ENCODE measurements at places on chromosomes 4 and X. TPM values are rescaled to one million over a fixed set of nuclear protein-coding genes. Genes with fewer than 3 reads are reported as not detected.

DSPP gene
- total RNA-seq = 0.21 TPM

DNA sequence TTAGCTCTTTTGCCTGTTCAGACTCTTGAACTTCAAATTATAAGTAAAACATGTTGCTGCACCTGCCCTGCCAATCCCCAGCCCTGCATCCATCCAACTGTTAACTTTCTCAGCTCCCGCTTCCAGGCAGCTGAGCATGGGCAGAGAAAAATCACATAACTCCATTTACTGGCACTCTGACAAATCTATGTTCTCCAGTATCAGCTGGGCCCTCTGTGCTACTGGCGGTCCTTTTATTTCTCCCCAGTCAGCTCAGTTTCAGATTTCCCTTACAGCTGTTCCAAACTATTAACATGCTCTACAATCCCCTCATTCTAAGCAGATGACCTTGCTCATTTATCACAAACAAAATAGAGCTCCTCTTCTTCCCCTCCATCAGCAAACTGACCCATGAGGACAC lies 240.4 kb upstream of the TET2 start:
- H3K4me1 ChIP-seq = peaks cover 10% of the 10 kb centered on the region
- no peak overlapping the region for H3K4me3 ChIP-seq
- DNase-seq = no peak
- no peak overlapping the region for H3K27ac ChIP-seq

GRCh38 chr4:157280673-157281072 lies 60.1 kb downstream of the GRIA2 start:
- no peak for DNase-seq
- no peaks in the 10 kb centered on the region for H3K36me3 ChIP-seq
- H3K27me3 ChIP-seq = no peaks in the 10 kb centered on the region
- no peak overlapping the region for H3K4me3 ChIP-seq

GRCh38 chr4:13415068-13415785 lies 68.9 kb downstream of the RAB28 start:
- H3K4me1 ChIP-seq = no peaks in the 10 kb centered on the region
- no peak overlapping the region for H3K4me3 ChIP-seq
- no peaks in the 10 kb centered on the region for H3K27me3 ChIP-seq
- no peak for DNase-seq
- H3K36me3 ChIP-seq = no peaks in the 10 kb centered on the region
- H3K27ac ChIP-seq = no peak overlapping the region

Data from neural progenitor cell (in vitro differentiated cells).